ENCODE measurements at places on chromosomes 3 and 15.

DNA sequence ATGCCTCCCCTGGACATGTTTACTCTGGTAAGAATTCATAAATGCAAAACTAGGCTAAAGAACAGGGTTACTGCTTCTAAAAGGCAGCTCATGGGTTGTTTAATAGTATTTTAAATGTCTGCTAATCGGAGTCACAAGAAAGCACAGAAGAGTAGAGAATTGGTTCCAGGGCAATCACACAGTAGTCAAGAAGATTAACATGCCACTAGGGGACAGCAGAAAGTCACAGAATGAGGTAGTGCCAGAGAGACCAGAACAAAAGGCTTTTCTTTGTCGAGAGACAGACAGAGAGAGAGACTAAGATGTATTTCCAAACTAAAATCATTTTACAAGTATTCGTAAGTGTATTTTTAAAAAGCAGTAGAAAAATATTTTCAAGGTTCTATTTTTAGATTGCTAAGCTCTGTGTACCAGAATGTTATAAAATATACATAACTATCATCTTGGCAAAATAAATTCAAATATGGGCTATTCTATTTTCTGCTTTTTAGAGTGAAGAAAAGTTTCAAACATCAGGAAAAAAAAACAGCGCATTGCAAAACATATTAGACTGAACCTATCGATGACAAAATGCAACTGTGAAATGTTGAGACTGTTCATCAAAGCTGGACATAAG, 78.3 kb upstream of the CDIN1 start:
- DNase-seq = peak; percentile 77

DNA sequence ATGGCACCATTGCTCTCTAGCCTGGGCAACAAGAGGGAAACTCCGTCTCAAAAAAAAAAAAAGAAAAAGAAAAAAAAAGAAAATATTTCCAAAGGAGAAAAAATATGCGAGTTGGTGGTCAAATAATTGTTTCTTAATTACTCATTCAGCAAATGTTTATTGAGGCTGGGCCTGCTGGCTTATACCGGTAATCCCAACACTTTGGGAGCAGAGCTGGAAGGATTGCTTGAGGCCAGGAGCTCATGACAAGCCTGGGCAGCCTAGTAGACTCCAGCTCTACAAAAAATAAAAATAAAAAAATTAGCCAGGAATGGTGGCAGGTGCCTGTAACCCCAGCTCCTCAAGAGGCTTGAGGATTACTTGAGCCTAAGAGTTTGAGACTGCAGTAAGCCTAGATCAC, 4.1 kb downstream of the KNL1 start:
- no peak for DNase-seq

DNA sequence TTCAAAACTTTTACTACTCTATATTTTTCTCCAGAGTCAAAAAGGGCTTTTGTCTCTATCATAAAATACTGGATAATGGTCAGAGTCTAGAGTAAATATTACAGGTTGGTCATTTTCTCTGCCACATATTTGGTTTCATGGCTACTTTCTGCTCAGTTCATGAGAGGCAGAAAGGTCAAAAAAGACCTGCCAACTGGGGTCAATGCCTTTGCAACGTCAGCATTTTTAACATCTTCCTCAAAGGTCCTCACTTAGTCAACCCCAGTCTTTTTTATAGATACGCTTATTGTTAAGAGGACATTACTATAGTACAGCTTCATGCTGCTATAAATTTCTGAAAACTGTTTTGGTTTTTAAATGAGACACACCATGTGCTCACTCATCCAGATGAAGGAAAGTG, 312.1 kb upstream of the ARHGEF26 start:
- DNase-seq = no peak

DNA sequence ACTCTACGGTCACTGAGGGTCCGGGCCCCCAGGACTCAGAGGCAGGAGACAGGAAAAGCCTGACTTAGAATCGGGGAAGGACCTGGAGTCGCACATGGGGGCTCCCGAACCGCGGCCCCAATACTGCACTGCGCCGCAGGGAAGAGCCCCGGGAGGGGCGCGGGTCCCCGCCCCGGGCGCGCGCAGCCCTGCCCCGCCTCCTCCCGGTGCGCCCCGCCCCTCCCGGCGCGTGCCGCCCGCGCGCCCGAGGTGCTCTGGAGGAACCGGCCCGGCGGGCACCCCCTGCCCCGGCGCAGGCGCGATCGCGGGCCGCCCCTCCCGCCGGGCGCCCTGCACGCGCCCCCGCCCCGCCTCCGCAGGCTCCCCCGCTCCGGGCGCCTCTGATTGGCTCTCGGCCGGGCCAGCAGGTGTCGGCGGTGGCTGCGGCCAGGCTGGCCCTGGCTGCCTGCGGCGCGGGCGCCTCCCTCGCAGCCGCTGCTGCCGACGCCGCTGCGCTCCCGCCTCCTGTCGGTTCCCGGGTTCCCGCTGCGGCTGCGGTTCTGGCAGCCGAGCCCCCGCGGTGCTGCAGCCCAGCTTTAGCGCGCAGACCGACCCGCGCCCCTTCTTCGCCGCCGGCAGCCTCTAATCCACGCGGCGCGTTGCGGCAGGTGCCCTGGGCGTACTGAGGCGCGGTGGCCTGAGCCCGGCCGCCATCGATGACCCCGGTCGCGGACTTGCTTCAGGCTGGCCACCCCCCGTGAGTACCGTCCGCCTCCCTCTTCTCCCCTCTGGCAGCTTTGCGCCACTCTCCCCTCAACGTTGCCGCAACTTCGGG, at the start of gene MYRIP:
MYRIP (plus strand) TSS at position 429 of the 814 bp plus-strand sequence. CDS start 91,208 bp downstream, outside the sequence.
- no peak for DNase-seq

DNA sequence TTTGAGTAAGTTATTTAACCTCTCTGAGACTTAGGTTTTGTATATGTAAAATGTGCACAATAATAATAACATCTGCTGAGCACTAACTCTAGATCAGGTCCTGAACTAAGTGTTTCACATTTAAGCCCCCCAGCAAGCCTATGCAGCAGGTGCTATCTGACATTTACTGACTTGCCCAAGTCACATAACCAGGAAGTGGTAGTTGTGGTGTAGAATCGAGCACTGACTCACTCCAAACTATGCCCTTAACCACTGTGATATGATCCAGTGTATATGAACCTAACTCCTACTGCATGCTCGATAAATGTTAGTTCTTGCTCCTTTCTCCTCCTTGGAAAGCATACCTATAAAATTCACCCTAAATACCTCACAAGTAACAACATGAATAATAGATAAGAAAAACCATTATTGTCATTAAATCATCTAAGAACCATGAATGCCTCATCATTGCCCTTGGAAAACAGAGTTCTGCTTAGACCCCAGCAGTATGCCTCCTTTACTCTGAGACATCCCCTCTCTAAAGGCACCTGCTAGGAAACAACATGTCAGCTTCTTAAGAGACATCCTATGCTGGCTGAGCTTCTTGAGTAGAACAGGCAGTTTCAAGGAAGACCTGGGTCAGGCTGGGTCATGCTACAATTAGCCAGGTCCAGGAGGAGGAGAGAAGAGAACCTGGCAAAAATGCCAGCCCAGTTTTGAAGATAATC, 3.0 kb upstream of the SHC4 start:
- no peak for DNase-seq

- no peak for DNase-seq
Observed at GRCh38 chr15:26260517-26261133, 397.5 kb upstream of the ATP10A start.

DNA sequence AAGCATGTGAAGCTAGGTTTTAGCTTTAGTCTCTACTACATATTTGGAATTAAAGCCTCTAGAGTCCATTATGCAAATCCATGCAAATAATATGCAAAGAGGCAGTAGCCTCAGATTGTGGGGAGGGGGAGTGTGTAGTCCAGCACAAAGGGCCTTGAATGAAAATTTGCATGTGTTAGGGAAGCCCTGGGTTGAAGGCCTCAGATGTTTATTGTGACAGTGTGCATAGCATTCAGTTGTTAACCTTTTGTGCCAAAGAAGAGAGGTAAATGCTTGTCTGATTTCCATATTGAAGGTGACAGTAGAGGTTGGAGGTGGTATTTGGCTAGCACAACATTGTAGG, 24.5 kb upstream of the BFSP2 start:
- DNase-seq = no peak

- DNase-seq = no peak
Observed at GRCh38 chr15:92104072-92104471, 250.6 kb downstream of the SLCO3A1 start.

GRCh38 chr3:104244680-104245220, 1122.0 kb upstream of the ALCAM start:
- no peak for DNase-seq

DNA sequence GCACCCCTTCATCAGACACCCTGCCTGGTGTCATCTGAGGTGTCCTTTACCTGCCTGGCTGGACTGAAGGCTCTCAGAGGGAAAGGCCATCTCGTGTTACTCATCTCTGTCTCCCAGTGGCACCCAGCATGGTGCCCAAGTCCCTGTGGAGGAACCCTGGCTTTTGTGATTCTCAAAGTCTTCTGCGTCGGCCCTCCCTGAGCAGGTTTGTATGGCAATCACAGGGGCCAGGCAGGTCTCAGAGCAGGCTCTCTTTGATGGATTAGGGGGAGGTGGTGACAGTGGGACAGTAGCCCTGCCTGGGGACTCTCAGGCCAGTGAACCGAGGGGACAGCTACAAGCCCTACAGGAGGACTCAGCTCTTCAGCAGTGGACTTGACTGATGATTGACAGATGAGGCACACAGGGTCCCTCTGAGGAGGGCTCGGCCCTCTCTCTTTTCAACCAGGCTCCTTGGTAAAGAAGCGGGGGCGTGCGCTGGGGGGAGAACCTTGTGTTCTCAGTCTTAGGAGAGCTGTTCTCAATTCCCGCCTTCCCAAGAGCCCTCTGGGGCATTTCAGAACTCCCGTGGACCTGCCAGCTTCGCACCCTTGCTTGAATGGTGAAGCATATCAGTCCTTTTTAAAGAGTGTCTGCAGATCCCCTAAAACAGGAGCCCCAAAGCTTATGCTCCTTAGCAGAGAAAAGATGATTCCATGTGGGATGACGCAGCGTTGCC, 108.3 kb downstream of the VGLL4 start:
- DNase-seq = no peak

DNA sequence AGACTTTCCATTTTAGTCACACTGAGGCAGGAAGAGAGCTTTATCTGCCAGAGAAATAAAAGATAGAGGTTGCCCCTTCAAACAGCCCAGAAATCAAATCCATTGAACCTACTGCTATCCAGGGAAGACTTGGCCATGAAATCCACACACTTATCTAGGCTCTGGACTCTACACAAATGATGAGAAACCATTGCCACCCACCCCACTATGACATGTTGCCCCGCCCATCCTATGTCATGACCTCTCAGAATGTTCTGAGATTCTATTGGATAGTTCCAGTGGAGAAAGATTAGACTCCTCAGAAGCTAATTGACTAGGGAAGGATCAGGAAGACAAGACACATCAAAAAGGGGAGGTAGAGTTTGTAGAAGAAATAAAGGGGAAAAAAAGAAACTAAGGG, at the start of gene TMCO5A:
TMCO5A (plus strand) TSS at position 301 of the 400 bp plus-strand sequence. CDS start 1,684 bp downstream, outside the sequence.
- DNase-seq = no peak

DNA sequence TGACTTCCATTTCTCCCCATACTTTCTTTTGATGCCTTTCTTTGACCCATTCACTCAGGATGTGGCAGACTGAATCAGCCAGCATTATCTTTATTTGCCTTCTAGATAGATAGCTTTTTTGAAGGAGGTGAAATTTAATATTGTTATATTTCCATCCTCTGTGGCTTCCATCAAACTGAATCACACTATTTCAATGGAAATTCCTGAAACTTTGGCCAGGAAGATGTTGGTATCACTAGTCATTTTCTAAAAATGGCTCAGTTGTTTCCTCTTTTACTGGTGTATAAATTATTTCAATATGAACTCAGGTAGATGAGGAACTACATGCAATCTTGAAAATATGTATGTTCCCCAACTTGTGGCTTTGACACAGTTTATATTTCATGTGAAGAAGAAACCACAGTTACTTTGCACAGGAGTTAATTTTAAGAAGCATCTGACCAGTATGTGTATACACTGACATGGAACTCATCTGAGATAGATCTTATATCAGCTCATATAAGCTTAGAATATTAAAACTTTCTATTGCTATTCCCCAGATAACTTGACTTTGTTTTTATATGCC, 248.3 kb downstream of the CGGBP1 start:
- DNase-seq = no peak

DNA sequence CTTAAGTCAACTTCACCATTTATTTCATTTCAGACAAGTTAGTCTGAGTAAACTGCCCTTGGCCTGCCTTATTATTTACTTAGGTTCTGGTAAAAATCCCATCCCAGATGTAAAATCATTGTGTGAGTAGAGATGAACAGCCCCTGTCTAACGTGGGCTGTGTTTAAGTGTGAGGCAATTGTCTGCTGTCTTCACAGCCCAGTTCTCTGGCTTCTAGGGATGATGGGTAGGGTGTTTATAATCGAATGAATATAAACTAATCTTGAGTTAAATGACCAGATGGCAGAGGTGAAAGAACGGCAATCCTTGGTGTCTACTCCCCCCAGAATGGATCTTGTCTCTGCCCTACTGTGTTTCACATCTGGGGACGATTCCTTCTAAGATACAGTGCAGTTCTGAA, 20.8 kb downstream of the PPARG start:
- DNase-seq = no peak

DNA sequence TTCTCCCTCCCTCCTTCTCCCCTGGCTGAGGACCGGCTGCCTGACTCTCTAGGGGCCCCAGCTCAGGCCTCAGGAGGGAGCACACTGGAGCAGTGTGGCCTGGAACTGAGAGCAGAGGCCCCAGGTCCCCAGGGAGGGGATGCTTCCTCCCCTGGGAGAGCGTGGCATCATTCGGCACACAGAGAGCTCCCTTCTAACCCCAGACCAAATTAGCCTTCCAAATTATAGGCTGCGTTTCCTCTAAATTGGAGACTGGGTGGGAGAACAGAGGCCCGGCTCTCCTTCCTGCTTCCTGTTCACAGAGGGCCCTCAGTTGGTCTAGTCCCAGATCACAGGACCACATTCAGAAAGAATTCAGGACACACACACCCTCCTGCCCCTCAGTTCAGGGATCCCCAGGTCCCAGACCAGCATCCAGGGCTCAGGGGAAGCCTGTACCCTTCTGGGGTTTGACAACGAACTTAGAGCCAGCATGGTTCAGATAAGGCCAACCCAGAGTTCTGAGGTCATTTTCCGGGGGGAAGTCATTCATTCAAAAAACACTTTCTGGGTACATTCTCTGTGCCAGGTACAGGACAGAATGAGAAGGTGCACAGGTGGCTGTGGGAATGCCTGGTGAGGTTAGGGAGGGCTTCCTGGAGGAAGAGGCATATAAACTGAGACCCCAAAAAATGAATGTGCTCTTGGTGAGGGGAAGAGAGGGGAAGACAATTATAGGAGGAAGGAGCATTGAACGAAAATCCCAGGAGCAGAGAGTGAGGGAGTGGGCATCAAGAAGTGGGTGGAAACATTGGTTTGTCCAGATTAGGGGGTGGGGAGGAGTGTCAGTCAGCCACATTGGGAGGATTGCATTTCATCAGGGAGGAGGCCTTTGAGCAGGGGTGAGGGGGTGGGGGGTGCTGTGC, 28.4 kb upstream of the RPL29 start:
- no peak for DNase-seq

- DNase-seq = no peak
Observed at GRCh38 chr15:40982855-40983254, 29.6 kb downstream of the CHAC1 start.

GRCh38 chr3:24765399-24765798, 270.7 kb upstream of the THRB start:
- no peak for DNase-seq

DNA sequence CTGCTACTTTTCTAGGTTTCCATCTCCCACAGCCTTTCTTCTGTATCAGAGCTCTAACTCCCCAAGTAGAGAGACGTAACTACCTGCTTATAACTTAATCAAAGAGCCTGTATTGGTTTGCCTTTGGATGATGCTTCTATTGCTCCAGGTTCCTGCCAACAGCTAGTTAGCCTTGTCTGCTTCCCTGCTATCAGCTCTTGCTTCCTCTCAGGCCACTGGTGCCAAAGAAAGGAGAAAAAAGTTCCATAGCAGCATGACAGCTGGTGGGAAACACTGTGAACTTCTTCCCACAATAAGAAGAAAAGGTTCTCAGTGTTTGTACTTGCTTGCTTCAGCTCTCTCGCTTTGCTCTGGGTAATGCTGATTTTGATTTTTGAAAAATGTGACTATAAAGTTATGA, 206.6 kb downstream of the GBE1 start:
- DNase-seq = no peak

Data from NCI-H1436 treated with DMSO at 0.1 percent for 48 hours (cell line).